ENCODE measurements at places on chromosomes 2 and 18.

DNA sequence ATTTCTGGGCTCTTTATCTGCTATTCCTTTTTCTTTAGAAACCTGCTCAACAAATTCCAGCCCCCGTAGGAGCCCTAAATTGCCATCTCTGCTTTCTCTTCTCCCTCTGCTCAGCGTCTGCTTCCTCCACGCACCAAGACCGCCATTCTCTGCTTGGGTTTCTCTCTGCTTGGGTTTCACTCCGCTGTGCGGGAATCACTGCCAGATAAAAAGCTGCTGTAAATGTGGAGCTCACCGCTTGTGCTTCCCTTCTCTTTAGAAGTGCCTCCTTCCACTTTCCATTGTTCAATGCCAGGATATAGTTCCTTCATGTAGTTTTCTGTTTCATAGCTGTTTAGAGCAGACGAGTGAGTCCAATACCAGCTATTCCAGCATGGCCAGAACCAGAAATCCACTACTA, 45.9 kb downstream of the TMEM237 start:
- no peak for DNase-seq

DNA sequence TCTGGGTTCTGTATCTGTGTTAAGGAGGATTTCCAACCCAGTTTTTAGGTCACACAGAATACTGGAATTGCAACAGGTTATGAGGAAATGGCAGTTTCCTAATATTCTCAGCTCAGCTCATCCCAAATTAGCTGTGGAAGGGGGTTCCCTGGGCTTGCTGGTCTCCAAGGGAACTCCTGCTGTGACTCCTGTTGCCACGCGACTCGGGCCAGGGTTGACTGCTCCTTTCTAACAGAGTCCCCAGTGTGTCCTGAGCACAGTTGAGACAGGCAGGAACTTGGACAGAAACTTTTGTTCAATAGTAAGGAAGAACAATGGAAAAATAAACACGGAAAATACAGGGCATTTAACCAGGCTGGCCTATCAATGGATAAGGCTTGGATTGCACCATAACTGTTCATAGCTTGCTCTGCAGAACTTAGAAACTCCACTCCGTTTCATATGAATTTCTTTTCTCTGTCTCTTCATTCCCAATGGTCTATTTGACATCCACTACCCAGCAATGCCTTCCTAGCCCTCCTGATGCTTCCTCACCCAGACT, 3.8 kb upstream of the ROCK2 start:
- DNase-seq: no peak

GRCh38 chr2:138267161-138267901, 234.2 kb upstream of the SPOPL start:
- no peak for DNase-seq

GRCh38 chr2:227539465-227539956, 59.2 kb upstream of the SCYGR2 start:
- no peak for DNase-seq

DNA sequence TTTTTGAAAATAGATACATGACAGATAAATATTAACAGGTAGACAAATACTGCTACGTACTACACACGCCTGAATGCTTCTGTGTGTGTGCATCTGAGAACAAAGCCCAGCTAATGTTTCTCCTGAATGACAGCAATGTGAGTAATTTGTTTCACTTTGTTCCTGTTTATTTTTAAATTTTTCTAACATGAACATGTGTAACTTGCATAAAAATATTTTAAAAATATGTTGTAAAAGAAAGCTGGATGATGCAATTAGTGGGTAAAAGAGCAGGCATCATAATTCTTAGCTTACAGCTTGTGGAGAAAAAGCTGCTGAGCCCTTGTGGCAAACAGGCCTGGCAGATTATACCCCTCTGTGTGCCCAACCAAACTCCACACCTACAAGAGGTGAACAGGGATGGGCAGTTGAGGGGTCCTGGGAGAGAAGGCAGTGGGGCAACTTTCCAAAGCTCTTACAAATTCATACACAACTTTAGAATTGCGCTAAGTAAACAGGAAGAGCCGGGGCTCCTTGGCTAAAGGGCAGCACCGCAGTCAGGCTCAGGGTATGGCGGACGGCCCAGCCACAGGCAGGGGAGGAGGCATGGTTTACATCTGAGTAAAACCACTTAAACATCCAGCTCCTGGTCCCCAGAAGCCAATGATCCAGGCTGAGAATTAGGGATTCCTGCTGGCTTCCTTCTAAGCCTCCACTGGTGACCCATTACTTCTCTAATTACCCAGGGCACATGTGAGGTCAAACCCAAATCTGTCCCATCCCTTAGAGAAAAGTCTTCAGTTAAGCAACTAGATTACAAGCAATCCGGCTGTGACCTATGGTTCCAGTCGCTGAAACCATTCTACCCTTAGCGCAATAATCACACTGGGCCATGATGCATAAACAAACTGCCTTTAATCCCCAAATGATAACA, 14.0 kb downstream of the PXDN start:
- DNase-seq: no peak

DNA sequence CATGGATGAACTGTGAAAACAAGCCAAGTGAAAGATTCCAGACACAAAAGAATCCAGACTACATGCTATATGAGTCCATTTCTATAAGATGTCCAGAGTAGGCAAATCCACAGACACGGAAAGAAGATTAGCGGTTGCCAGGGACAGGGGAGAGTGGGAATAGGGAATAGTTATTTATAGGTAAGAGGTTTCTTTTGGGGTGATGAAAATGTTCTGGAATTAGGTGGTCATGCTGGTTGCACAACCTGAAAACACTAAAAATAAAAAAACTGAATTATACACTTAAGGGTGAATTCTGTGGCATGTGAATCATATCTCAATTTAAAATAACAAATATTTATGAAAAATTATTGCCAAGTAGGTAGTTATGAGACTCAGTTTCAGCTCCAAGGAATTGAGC, 168.4 kb downstream of the LTBP1 start:
- no peak for DNase-seq

GRCh38 chr2:155250800-155251199, 552.3 kb downstream of the KCNJ3 start:
- no peak for DNase-seq

GRCh38 chr2:152284398-152284797, 50.6 kb upstream of the FMNL2 start:
- no peak for DNase-seq

DNA sequence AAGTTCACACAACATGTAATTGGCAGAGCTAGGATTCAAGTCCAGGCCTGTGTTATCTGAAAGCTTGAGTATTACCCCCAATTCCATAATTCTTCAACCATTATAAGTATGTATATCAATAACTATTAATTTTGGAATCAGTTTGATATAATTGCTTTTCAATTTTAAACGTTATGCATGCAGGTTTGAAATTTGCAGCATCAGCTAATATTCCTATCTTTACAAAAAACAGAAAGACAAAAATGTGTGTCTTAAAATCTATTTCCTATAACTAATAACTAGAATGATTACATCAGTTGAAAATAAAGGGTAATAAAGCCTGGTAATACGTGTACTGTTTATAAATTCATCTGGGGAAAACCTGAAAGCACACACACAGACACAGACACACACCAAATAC, 543.3 kb upstream of the PKDCC start:
- no peak for DNase-seq

GRCh38 chr18:6057604-6058003, 162.3 kb upstream of the TMEM200C start:
- DNase-seq: no peak

DNA sequence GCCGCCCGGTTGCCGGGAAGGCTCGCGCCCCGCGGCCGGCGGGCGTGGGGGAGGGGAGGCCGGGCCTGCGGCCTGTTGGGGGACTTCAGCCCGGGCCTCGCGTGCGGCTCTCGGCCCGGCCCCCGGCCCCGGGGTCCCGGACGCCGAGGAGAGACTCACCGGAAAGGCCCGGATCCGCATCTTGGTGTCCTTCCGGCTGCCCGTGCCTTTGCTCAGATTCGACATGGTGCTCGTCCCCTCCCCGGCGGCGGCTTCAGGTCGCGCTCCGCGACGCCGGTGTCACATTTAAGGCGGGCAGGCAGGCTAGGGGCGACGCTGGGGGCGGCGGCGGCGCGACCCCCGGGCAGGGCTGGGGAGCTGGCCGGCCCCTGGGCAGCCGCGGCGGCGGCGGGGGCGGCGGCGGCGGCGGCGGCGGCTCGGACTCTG, 365 bp downstream of the CUL3 start:
- no peak for DNase-seq

- no peak for DNase-seq
Measured at GRCh38 chr2:230693411-230693810, 19.2 kb upstream of the CAB39 start.

- no peak for DNase-seq
Measured at GRCh38 chr18:2797951-2798350, 48.9 kb upstream of the EMILIN2 start.

- no peak for DNase-seq
Measured at GRCh38 chr2:158221063-158222020, 119.7 kb downstream of the UPP2 start.

DNA sequence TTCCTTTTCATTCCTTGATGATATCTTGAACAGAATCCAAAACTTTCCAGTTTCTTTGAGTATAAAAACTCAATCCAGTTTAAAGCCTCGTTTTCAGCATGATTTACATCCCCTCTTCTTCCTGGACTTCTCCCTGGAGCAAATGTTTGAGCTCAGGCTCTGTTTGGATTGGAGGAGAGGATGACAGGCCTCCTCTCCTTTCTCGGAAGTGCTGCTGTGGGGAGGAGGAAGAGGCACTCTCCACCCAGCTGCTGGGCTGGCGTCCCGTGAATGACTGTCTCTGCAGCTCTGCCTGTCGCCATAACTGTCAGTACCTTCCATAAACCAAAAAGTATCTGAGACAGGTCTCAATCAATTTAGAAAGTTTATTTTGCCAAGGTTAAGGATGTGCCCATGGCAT, 238.2 kb upstream of the AGAP1 start:
- peak; percentile 69 for DNase-seq

DNA sequence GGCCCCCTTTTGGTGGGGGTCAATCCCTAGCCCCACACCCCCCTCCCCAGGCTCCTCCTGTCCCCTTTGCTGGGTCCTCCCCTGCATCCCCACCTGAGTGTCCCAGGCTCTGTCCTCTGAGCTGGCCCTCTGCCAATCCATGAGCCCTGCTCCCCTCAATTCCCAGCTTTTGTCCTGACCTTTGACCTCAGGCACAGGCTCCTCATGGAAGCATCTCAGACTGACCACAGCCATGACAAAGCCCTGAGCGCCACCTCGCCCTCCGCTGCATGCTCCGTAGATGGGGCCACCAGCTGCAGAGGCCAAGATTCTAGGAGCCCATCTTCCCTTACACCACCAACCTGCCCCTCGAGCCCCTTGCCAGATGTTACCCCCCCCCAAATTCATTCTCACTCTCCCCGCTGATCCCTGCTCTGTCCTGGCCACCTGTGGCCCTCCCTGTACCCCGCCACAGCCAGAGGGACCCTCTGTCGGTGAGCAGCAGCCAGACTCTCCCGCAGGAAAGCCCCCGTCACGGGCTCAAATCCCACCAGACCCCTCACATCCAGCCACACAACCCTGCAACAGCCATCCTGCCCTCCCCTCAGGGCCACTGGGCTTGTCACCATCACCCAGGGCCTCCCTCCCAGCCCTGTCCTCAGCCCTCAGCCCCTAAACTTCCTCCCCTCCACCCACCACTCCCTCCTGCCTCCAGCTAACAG, 206.0 kb downstream of the MGAT5 start:
- DNase-seq: no peak

- DNase-seq: no peak
Measured at GRCh38 chr2:98489486-98489885, 44.8 kb downstream of the INPP4A start.

GRCh38 chr2:8022908-8023640, 658.8 kb upstream of the ID2 start:
- DNase-seq: no peak

- DNase-seq: no peak
Measured at GRCh38 chr2:108377815-108378630, at the start of gene SULT1C4. Gene SULT1C4 (plus strand): TSS chr2:108377954. CDS start chr2:108378338, 384 bp downstream.

- no peak for DNase-seq
Measured at GRCh38 chr2:7740114-7740513, 822.9 kb downstream of the RNF144A start.

GRCh38 chr2:203584784-203585183, 49.7 kb upstream of the RAPH1 start:
- DNase-seq: no peak

DNA sequence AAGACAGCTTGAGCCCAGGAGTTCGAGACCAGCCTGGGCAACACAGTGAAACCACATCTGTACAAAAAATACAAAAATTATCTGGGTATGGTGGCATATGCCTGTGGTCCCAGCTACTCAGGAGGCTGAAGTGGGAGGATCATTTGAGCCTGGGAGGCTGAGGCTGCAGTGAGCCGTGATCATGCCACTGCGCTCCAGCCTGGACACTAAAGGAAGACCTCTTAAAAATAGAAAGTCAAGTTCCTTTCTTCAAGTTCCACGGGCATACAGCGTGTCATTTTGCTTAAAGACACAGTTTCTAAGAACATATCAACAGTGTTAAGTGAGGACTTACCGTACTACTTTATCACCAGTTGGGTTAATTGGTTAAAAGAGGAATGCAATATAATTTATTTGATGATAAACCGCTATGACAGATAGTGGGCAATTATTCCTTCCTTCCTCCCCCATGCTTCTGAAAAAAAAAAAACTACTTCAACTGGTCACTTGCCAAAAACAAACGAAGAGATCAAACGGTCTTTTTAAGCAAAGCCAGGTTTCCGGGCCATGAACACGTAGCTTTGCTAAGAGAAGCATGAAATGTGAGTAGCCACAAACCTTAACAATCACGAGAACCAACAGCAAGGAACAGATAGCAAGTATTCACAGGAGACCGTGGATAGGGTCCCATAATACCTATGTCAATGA, 21.4 kb downstream of the AP1S3 start:
- no peak for DNase-seq

DNA sequence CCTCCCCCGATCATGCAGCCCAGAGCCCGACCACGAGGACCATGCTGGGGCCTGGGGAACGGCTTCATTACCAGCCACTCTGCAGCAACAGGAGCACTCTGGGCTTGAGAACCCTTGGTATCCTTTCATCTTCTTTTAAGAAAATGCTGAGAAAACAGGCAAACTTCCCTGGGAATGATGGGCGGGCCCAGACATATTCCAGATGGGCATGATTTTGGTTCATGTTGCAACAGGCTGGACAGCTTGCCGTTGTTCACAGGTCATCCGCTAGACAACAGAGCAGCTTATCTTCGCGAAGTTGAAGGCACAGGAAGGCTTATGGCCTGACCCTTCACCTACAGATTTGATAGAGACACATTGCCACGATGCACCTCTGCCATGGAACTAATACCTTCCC, 121.0 kb downstream of the KLHL29 start:
- DNase-seq: no peak

GRCh38 chr18:55105873-55106272, 146.6 kb upstream of the CCDC68 start:
- no peak for DNase-seq

Data from vagina (tissue), 2 donors.